Activated T-helper 1 cell treated with anti-CD3 and anti-CD28 coated beads, Interleukin-2, amount 50 U/mL, for 16 hours (primary cell): ENCODE measurements at places on chromosomes 4 and X.

DNA sequence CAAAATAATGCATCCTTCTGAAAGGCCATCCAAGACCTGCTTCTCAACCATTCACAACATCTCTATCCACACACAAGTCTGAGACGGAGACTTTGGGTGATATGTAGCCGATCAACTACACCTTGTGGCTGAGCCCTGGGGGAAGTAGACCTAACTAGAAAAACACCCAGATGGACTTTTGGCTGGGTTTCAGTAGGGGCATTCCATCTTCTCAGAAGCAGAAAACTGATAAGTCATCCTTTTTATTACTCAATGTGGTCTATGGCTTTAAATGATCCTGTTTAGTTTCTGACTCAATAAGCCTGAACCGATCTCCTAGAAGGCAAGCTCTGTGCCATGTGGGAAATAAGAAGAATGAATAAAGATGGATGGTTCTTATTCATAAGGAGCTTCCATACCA is 82.5 kb upstream of the AFF2 start:
- no peak for DNase-seq

GRCh38 chr4:85826060-85826678 is 351.2 kb downstream of the ARHGAP24 start:
- DNase-seq, result no peak

- no peak for DNase-seq
Measured at GRCh38 chr4:48778431-48779094, 1.5 kb downstream of the FRYL start.

- no peak for DNase-seq
Measured at GRCh38 chr4:98262431-98262830, 1.2 kb downstream of the RAP1GDS1 start.

GRCh38 chr4:8589823-8590545 is 2.6 kb upstream of the CPZ start:
- DNase-seq, result no peak

- DNase-seq, result no peak
Measured at GRCh38 chrX:129665916-129666644, 11.3 kb upstream of the APLN start.

DNA sequence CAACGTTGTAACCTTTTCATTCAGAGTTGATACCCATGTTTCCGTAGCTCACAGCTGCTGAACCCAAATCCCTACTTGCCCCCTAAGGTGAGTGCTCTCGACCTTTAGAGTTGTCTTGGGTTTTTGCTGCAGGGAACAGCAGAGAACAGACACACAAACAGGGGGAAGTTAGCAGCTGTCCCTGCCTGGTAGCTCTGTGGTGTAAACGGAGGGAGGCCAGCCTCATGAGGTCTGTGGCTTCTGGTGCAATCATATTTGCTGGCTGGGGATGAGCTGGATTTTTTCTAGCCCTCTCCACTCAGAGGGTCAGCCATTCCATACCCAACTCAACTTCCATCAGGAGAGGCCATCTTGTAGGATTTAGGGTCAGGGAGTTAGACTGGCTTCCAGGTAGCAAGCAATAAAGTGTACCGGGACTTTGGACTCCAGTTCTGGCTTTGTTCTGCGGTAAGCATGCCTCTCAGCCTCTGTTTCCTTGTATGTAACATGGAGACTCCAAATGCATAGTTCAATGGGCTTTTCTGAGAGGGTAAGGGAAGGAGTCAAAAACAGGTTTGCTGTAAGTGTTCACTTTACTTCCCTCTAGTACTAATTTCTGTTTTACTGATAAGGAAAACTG is 218.9 kb downstream of the MID1IP1 start:
- no peak for DNase-seq

- no peak for DNase-seq
Measured at GRCh38 chrX:56744996-56745395, 16.0 kb downstream of the NBDY start.

- no peak for DNase-seq
Measured at GRCh38 chrX:10008483-10009056, 41.4 kb downstream of the CLDN34 start.

GRCh38 chr4:123599061-123599919 is 202.7 kb downstream of the SPRY1 start:
- DNase-seq, result no peak

- no peak for DNase-seq
Measured at GRCh38 chr4:16154451-16154850, 70.6 kb upstream of the PROM1 start.

DNA sequence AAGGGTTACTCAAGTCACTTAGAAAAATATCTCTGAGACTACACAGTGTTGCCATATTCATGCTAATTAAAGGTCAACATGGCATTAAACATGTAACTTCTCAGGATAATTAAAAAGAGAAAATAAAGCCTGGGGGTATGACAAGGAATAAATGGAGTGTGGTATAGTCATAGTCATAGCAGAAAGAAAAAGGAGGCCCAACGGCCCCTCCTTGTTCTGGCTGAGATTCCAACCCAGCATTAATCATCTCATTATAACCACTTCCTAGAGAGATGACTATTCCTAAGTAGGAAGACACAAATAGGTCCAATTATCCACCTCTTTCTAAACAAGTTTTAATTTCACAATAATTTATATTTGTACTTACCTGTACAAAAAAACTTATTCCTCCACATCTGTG is 778.4 kb upstream of the AADAT start:
- no peak for DNase-seq

DNA sequence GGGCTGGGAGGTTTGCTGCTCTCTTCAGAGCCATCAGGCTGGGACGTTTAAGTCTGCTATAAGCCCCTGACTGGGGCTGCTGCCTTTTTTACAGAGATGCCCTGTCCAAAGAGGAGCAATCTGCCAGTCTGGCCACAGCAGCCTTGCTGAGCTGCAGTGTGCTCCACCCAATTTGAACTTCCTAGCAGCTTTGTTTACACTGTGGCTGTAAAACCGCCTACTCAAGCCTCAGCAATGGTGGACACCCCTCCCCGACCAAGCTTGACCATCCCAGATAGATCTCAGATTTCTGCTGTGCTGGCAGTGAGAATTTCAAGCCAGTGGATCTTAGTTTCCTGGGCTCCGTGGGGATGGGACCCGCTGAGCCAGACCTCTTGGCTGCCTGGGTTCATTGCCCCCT is 40.7 kb downstream of the SPATA18 start:
- DNase-seq, result no peak

- DNase-seq, result no peak
Measured at GRCh38 chrX:154020536-154021115, 924 bp upstream of the IRAK1 start.

DNA sequence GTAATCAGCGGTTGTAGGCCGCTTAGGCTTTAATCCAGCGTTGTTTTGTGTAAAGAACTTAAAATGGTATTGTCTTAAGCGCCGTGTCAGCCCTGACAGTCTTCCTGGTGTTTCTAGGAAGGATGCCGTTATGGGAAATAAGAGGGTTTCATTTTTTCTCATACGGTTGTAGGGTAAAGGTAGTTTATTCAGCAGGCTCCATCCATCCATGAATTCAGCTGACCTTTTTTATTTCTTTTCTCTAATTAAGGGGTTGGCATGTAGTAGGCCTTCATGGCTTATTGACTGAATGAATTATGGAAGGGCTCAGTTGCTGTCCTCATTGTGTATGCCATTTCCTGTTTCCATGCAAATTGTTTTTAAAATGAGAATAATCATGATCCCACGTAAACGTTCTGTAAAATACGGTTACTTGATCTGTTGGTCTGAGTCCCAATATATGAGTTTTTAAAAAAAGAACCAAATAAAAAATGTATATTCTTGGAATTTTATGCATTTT is 693 bp downstream of the OCIAD1 start:
- no peak for DNase-seq

- no peak for DNase-seq
Measured at GRCh38 chrX:30572004-30572403, 5.6 kb downstream of the TASL start.

GRCh38 chr4:169245061-169245460 is 25.7 kb downstream of the SH3RF1 start:
- no peak for DNase-seq

DNA sequence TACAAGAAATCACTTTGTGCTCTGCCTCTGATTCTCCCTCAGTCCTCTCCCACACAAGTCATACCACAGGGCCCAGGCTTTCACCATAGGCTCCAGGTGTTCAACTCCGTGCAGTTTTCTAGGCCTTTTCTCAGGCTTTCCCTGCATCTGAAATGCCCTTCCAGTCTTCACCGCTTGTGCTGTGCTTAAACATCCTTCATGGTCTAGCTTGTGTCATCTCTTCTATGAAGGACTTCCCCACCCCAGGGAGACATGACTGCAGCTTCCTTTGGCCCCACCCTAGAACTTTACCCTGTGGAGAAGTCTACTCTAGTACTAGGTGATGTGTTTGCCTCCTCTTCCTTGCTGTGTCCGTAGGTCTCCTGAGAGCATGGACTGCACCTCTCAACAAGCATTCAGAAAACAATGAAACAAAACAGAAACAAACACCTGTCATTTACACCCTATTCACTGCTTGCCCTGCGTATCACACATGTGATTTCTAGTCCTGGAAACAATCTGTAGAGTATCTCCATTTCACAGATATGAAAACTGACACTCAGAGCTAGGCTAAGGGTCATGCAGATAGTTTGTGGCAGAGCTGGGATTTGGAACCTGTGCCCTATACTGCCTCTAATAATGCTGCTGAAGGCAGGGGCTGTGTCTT is 22.7 kb upstream of the LEF1 start:
- no peak for DNase-seq

DNA sequence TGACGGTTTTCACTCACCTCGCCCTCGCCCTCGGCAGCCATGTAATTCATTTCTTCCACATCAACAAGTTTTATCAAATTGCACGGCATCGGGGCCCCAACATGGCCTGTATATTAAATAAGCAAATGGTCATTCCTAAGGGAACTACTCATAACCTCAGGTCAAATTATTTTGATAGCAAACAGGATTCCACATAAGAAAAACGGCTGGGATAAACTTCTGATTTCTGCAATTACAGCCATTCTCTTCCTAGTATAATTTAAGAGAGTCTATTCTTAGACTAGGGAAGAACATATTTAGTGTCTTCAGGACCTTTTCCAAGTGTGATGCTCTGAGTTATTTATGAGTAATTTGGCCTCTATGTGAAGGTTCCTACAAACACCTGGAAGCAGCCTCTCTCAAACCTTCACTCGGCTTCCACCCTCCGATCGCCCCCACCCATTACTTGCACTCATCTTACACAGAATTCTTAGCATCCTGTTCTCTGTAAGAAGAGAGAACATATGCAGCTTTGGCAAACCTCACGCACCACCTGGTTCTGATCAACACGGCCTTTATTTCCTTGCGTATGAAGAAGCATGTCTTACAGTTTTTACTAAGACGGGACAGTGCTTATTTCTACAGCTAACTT is 29.4 kb upstream of the CENPU start:
- DNase-seq, result no peak
